Progenitor cell of endocrine pancreas (in vitro differentiated cells): ENCODE measurements at places on chromosomes 1 and 21. TPM values are rescaled to one million over a fixed set of nuclear protein-coding genes. Genes with fewer than 3 reads are reported as not detected.

Gene CD5L
- not detected in 2 replicates for total RNA-seq

DNA sequence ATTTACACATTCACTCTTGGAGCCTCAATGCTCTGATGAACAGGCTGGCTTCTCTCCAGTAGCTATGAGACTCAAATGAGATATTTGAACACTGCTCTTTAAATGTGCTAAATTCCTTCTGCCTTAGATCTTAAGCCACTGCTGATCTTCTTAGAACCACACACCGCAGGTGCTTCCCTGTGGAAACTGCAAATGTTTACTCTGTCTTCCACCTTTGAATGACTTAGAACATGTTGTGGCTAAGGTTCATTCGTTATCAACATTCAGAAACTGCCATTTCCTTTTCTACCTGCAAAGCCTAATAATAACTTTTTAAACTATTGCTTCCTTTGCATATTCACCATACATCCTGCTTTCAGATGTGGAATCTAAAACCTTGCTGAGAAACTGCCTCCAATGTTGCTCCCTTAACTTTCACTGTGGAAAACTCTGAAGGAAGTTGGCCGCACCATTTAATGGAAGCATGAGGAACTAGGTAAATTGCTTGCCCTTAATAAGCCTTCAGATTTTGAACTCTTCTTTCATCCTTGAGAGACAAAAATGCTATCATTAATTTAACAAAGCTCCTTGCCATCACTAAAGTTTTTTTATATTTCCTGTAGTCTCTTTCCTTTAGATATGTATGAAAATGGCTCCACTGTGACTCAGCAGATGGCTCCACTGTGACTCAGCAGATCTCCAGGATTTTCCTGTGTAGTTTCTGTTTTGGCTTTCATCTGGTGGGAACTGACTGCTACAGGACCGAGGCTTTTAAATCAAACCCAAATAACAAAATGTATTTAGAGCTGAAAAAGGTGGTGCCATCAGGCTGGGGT lies 143.8 kb downstream of the TNFSF18 start:
- no peak for DNase-seq

GRCh38 chr1:164725401-164725800 lies 166.4 kb downstream of the PBX1 start:
- DNase-seq = no peak

DNA sequence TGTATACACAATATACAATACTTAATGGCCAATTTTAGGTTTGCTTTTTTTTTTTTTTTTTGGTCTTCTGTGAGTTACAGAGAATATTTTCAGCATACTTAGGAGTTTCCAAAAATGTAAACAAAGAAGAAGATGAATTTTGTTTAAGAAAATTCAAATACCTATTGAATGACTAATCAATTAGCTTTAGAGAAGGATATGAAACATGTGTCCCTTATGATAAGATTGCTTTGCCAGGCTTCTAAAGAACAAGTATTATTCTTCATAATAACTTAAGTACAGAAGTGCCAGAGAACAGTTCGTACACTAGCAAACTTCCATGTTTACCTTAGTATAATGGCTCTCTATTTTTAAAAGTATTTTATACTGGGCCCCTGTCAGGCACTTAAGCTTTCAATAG lies 1191.0 kb upstream of the NCAM2 start:
- no peak for DNase-seq

DNA sequence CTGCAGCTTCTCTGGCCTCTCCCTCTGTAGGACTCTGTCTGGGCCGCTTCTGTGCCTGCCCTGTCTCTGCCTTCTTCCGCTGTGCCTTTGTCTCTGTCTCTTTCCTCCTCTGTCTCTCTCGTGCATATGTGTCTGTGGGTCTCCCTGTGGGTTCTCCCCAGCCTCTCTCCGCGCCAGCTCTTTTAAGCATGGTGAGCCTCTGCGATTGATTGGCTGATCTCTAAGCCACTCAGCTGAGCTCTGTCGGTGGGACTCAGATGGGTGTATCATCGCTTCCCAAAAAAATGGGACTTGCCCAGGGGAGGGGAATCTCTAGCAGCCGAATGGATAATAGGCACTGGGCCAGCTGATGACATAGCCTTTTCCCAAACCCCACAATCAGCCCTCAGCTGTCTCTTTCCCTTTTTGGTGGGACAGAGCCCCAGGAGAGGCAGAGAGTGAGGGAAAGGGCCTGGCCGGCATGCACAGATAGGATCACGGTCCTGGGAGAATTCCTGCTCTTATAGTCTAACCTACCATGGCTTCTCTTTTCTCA lies at the start of gene ADAMTS4:
ADAMTS4 (minus strand) TSS at position 158 of the 535 bp plus-strand sequence. CDS start 427 bp downstream, outside the sequence.
- DNase-seq = no peak
